ENCODE measurements at places on chromosomes 2 and 18. TPM values are rescaled to one million over a fixed set of nuclear protein-coding genes. Genes with fewer than 3 reads are reported as not detected.

DNA sequence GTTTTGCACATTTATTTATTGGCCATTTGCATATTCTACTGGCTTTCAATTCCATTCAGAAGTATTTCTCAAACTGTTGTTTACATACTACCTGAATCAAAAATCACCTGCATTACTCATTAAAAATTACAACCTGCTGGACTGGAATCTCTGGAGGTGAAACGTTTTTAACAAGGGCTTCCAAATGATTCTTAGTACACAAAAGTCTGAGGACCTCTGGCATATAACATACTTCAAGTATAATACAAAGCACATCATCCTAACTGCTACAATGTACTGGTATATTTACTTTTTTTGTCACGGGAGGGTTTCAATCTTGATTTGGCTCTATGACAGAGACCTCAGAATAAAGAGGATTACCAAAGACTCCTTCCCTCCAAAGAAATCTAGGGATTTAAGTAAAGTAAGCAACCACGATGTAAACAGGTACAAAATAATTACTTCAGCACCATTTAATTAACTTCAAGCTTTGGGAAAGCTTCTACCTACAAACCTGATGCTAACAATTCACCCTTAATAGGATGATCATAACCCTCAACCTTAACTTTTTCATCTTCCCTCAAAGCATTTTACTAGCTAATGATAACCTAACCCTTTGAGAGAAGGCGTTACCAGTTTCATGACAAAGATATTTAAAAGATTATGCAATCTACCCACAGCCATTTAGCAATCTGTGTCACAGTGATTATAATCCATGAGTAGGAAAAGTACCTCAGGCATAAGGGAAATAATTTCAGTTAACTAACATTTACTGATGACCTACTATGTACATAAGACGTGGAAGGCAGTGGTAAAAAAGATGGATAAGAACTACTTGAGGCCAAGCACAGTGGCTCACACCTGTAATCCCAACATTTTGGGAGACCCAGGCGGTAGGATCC, 24.7 kb downstream of the ATAD2B start:
- no peaks in the 10 kb centered on the region for H3K36me3 ChIP-seq
- no peak overlapping the region for H3K4me3 ChIP-seq
- DNase-seq, result no peak
- no peaks in the 10 kb centered on the region for H3K27me3 ChIP-seq

GRCh38 chr2:109463236-109463635, 150.5 kb downstream of the SEPTIN10 start:
- H3K27ac ChIP-seq, result no peak overlapping the region
- H3K27me3 ChIP-seq, result no peaks in the 10 kb centered on the region
- H3K4me1 ChIP-seq, result no peaks in the 10 kb centered on the region

GRCh38 chr2:168849610-168850009, 40.6 kb downstream of the SPC25 start:
- peak; percentile 8 for DNase-seq
- H3K27me3 ChIP-seq, result no peaks in the 10 kb centered on the region
- no peaks in the 10 kb centered on the region for H3K4me1 ChIP-seq
- H3K4me3 ChIP-seq, result no peak overlapping the region
- peaks cover 11% of the 10 kb centered on the region for H3K36me3 ChIP-seq

- H3K4me1 ChIP-seq, result no peaks in the 10 kb centered on the region
- no peak overlapping the region for H3K4me3 ChIP-seq
- DNase-seq, result no peak
- H3K27ac ChIP-seq, result no peak overlapping the region
Observed at GRCh38 chr2:236464140-236464539, 105.5 kb upstream of the ACKR3 start.

- no peak overlapping the region for H3K4me3 ChIP-seq
- H3K36me3 ChIP-seq, result no peaks in the 10 kb centered on the region
- H3K4me1 ChIP-seq, result no peaks in the 10 kb centered on the region
- H3K27me3 ChIP-seq, result peaks cover 18% of the 10 kb centered on the region
Observed at GRCh38 chr2:27177441-27178351, 28.9 kb downstream of the TCF23 start.

GRCh38 chr18:34493566-34494358, 216.3 kb upstream of the DTNA start:
- peaks cover 3% of the 10 kb centered on the region for H3K4me1 ChIP-seq
- H3K36me3 ChIP-seq, result no peaks in the 10 kb centered on the region
- H3K4me3 ChIP-seq, result peak overlapping the region; percentile 36
- DNase-seq, result peak; percentile 45

DNA sequence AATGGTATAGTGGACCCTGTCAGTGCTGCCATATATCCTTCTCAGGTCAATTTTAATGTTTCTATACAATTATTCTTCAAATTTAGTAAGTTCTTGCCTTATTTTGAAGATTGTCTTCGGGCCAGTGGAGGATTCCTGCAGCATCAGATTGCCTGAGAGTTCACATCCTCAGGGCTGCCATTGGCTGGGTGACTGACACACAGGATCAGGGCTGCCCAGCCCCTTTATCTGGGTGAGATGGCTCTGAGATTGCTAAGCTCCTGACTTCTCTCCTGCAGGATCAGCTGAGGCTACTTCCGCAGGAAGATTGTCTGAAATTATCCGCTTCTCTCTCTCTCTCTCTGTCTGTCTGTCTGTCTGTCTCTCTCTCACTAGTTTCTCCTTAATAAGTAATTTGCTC, 567.4 kb downstream of the TSN start:
- no peak for DNase-seq
- no peak overlapping the region for H3K27ac ChIP-seq
- H3K27me3 ChIP-seq, result no peaks in the 10 kb centered on the region
- H3K36me3 ChIP-seq, result no peaks in the 10 kb centered on the region
- no peaks in the 10 kb centered on the region for H3K4me1 ChIP-seq
- H3K4me3 ChIP-seq, result no peak overlapping the region

DNA sequence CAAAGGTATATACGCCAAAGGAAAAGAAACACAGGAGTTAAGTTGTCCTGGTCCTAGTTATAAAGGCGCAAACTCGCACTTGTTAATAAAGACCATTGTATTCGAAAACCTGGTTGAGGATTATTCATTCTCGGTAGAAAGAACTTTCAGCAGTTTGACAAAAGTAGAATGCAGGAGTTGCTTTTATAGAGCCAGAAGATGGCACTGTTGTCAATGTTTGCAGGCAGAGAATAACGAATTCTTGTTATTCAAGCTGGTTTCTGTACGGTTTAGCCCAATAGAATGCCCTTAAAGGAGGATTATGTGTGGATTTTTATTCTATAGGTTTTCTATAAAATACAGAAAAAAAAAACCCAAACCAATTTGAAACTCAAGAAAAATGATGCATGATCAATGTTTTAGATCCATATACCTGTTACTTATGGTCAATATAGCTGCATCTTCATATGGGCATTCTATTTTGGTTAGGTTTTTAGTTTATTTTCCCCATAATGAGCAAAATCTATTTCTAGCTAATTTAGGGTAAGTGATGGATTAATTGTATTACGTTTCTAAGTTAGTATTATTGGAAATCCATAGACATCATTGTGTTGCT, 510.3 kb downstream of the PLCL1 start:
- no peaks in the 10 kb centered on the region for H3K4me1 ChIP-seq
- H3K27ac ChIP-seq, result no peak overlapping the region
- H3K36me3 ChIP-seq, result no peaks in the 10 kb centered on the region

DNA sequence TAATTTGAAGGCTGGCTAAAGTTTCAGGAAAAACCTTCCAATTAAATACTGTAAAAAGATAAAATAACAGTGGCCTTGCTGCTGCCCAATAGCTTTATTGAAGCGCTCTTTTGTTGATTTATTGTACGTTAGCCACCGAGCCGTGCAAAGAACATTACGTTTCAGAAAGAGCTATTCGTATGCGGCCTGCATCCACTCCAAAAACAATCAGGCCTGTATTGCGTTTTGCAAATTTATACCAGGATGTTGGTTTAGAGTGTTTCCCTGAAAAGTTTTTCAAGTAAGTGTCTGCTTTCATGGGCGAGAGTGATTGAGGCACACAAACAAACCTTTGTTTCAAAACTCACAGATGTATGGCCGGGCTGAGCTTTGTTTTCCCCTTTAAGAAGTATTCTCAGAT, 257.2 kb upstream of the SALL3 start:
- peaks cover 13% of the 10 kb centered on the region for H3K27me3 ChIP-seq
- H3K4me1 ChIP-seq, result no peaks in the 10 kb centered on the region
- no peaks in the 10 kb centered on the region for H3K36me3 ChIP-seq
- no peak overlapping the region for H3K4me3 ChIP-seq
- no peak overlapping the region for H3K27ac ChIP-seq

- no peaks in the 10 kb centered on the region for H3K27me3 ChIP-seq
- peak; percentile 53 for DNase-seq
- peak overlapping the region; percentile 35 for H3K4me3 ChIP-seq
- H3K36me3 ChIP-seq, result no peaks in the 10 kb centered on the region
- H3K27ac ChIP-seq, result peak overlapping the region; percentile 89
Observed at GRCh38 chr2:130823886-130824491, 12.7 kb upstream of the ARHGEF4 start.

DNA sequence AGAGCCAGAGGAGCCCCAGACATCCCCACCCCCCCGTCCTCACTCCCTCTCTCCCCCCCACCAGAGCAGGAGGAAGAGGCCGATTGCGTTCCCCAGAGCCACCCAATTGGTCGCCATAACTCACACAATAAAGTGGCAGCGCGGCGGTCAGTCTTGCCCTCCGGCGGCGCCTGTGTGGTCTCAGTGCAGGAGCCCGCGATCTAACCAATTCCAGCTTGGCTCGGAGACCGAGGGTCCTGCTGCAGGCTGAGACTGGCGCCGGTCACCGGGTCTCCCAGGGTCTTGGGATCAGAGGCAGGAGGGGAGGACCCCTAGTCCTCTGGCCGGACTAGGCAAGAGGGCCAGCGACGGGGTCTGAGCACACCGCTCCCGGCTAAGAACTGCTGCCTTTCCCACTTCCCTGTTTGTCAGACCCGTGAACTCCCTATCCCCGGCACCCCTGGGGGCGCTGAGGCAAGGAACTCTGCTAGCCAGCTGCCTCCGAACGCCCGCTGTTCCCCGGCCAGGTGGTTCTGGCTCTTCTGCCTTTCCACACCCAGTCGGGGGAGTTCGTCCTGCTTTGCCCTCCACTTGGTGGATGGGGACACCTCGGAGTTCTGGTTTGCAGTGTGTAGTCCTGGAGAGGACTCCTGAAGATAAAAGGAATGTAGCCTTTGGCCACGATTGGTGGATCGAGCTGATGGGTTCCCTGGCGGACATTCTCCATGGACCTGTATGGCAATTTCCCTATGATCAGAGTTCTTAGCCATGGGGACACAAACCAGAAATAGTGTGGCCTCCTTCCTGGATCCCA, 1.0 kb upstream of the HOXD12 start:
- peaks cover 22% of the 10 kb centered on the region for H3K4me1 ChIP-seq
- no peak overlapping the region for H3K27ac ChIP-seq
- H3K36me3 ChIP-seq, result no peaks in the 10 kb centered on the region
- no peak for DNase-seq
- H3K27me3 ChIP-seq, result peaks cover 83% of the 10 kb centered on the region

FAM228A gene
- total RNA-seq, result 0.28 TPM

IKZF2 gene
- total RNA-seq, result 6.3 TPM

FECH gene
- total RNA-seq, result 28.8 TPM

LRP1B gene
- not detected for total RNA-seq

LIMS3 gene
- 0.18 TPM for total RNA-seq

DIPK1C gene
- not detected for total RNA-seq

HOXD3 gene
- not detected for total RNA-seq

All from activated CD4-positive, alpha-beta T cell treated with anti-CD3 and anti-CD28 coated beads for 36 hours (primary cell).